Cardiac fibroblast (primary cell): ENCODE measurements at places on chromosomes 5 and 9.

DNA sequence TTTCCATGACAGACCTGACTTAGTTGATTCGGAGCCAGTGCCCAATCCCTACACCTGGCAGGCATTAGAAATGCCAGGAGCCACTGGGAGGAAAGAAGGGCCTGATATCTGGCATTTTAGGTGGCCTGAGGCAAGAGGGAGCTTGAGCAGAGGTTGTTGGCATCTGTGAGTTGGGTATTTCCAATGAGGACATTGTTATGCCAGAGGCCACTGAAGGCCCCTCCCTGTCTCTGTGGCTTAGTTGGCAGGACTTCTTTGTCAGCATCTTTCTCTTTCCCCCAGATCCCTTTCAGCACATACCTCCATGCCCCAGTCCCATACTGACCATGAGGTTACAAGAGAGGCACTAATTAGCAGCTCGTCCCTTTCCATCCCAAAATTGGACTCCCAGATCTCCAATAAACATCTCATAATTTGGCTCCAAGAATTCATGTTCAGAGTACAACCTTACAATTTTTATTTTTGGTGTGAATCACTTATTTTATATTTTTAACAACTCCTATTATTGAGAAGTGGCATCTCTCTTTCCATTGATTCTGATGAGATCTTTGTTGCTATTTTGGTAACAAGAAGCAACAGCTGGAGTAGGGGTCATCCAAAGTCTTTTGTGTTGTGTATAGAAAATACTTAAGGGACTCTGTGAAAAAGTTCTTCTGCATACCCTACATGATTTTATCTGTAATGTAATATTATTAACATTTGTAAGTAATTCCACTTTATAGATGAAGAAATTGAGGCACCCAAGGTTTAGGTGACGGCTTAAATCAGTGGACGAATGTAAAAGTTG, 68.6 kb upstream of the MAP3K1 start:
- no peak for DNase-seq

- DNase-seq, result peak; percentile 89
These were observed 484.9 kb downstream of the BNC2 start for GRCh38 chr9:16385590-16385989.

GRCh38 chr5:176187276-176188062, 50.8 kb upstream of the SIMC1 start:
- no peak for DNase-seq

DNA sequence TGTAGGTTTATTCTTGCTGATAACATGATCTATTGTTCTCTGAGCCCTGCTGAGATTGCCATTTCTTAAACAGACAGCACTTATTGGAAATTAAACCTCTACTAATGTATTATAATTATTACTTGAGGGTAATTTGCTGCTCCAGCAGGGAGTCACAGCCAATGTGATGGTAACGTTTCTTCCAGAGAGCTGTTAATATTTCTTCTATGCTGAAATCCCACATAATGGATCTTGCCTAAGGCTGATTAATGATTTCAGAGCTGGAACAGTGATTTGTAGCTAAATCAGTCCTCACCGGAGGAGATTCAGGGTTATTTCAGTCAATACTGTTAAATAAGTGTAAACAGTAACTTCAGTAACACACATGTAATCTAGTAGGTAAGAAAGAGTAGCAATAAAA, 170.1 kb downstream of the CDH12 start:
- no peak for DNase-seq

- peak; percentile 31 for DNase-seq
These were observed 41.2 kb downstream of the ANKH start for GRCh38 chr5:14830210-14831005.

- DNase-seq, result no peak
These were observed 499.0 kb upstream of the SGCD start for GRCh38 chr5:155827949-155828348.

DNA sequence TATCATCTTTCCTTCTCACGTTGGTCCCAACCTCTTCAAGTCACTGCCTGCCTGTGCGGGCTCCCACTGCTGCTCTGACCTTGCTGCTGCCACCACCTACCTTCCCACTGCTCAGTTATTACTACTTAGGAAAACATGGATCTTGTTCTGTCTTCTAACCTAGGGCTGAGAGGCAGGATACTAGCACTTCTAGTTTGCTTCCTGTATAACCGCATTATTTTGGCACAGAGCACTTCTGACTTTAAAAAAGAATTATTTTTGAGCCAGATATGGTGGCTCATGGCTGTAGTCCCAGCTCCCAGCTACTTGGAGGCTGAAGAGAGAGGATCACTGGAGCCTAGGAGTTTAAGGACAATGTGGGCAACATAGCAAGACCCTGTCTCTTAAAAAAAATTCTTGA, 135.4 kb upstream of the GNA14 start:
- peak; percentile 43 for DNase-seq

GRCh38 chr9:85554349-85554748, 187.4 kb downstream of the AGTPBP1 start:
- no peak for DNase-seq

GRCh38 chr5:123865641-123866040, 353.7 kb downstream of the CSNK1G3 start:
- no peak for DNase-seq

GRCh38 chr9:99093492-99093791, 11.5 kb upstream of the TGFBR1 start:
- no peak for DNase-seq

- DNase-seq, result no peak
These were observed 1227.0 kb downstream of the EFNA5 start for GRCh38 chr5:106443746-106444145.

DNA sequence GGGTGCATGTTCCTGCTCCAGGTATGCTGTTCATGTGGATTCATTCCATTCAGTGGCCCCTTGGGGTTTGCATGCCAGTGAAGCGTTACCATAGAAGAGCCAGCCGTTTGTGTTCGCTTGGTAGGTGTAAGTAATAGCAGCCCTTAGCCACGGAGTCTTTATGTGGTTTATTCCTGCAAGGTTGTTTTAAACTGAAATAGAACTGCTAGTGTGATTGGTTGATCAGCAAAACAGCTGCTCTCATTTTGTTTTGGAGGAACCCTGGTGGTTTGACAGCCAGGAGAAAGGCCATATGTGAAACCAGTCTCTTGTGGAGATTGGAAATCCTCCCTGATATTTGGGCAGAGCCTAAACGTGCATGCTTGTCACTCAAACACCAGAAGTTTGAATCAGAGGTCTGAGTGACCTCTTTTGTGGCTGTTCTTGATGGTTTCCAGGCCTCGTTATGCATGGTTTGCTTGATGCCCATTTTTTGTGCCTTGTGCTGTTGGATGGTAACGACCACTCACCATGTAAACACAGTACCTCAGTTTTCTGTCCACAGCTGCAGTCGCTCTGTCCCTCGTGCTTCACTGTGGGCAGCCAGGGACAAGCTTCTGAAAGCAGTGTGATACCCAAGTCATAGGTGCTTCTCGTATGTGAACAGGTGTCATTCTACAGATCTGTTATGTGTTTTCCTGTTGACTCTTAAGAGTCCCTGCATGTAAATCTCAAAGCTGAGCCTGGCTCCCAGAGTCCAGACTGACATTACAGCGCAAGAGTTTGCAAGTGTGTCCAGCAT, 58.3 kb upstream of the NXNL2 start:
- DNase-seq, result peak; percentile 27

- DNase-seq, result no peak
These were observed 68.8 kb downstream of the NTRK2 start for GRCh38 chr9:84738353-84738752.

DNA sequence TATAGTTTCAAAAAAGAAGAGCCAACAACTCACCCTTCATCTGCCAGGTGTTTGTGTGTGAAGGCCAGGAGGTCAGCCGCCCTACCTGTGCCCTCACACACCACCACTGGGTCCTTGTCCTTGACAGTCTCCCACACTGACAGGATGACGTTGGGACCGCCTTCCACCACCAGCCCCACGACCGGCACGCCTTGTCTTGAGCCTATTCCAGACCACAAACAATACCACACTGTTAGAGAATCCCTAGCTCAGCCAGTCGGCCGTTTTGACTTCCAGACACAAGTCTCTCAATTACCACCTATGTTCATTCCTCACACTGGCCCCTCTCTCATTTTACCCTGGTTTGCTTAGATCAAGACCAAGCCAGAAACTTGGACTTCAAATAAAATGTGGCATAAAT, 66.1 kb downstream of the TRPM6 start:
- DNase-seq, result no peak

GRCh38 chr5:151707567-151707966, 20.9 kb upstream of the SPARC start:
- no peak for DNase-seq

GRCh38 chr9:73327149-73327548, 175.5 kb downstream of the ANXA1 start:
- DNase-seq, result no peak

GRCh38 chr5:173623296-173623771, 6.9 kb upstream of the BOD1 start:
- no peak for DNase-seq
